ENCODE measurements at places on chromosomes 1 and 21.

GRCh38 chr1:201989354-201990128 lies 7.1 kb downstream of the RNPEP start:
- no peak for DNase-seq

DNA sequence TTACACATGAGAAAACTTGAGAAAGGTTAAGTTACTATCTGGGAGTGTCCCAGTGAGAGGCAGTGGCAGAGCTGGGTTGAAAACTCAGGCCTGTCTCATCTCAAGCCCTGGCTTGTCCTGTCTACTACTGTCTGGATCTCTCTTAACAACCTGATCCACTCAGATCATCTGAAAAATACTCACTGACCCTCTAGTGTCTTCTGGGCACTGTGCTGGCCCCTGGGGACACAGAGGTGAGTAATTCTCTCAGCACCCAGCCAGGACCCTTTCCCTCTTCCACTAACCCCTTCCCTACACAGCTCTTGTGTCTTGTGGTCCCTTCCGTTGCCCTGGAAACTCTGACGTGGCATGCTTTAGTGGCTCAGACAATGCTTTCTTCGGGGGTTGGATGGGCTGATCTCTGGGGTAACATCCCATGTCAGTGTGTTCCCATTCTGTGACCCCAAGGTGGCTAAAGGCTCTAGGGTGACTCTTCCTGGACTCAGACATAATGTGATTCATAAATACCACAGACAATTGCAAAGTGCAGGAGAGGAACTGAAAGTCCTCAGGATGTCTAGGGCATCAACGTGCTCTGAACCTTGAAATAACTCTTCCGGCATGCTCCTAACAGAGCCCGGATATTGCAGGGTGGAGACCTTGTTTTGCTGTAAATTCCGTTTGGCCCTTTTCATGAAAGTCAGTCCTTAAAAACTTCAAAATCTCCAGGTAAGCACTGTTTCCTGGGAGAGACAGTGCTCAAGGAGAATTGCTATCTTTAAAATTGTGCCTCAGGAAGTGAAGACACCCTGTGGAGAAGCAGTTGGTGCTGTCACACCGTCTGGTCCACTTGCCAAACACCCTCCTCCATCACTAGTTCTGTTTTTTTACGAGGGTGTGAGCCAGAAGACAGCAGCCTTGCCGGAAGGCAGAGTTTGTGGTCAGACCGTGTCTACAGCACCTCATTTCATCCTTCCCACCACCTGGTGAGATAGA lies 4.0 kb downstream of the SHISAL2A start:
- peak; percentile 91 for DNase-seq

- DNase-seq = no peak
These were observed 74.7 kb upstream of the RGL1 start for GRCh38 chr1:183730107-183730724.

GRCh38 chr1:40315239-40315794 lies 1.8 kb downstream of the COL9A2 start:
- peak; percentile 83 for DNase-seq

GRCh38 chr1:13663969-13664368 lies 36.0 kb upstream of the PRDM2 start:
- no peak for DNase-seq

DNA sequence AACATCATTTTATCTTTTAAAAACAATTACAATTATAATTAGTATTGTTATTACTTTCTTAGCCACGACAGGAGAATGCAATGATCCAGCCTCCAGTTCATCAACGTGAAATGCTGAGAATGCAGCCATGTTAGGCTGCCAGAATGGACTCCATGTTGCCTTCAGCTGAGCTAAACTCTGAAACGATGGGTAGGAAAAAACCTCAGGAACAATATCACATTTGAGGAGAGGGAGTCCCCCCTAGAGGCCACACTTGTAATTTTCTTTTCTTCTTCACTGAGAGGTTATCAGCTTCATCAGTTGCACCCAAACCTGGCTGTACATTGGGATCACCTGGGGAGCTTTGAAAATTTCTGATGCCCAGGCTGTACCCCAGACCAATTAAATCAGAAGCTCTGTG lies 34.6 kb upstream of the DNAH14 start:
- DNase-seq = peak; percentile 60

- no peak for DNase-seq
These were observed 41.9 kb downstream of the CHML start for GRCh38 chr1:241598249-241598648.

DNA sequence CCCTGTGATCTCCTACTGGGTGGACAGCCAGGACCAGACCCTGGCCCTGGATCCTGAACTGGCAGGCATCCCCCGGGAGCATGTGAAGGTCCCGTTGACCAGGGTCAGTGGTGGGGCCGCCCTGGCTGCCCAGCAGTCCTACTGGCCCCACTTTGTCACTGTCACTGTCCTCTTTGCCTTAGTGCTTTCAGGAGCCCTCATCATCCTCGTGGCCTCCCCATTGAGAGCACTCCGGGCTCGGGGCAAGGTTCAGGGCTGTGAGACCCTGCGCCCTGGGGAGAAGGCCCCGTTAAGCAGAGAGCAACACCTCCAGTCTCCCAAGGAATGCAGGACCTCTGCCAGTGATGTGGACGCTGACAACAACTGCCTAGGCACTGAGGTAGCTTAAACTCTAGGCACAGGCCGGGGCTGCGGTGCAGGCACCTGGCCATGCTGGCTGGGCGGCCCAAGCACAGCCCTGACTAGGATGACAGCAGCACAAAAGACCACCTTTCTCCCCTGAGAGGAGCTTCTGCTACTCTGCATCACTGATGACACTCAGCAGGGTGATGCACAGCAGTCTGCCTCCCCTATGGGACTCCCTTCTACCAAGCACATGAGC lies 17.2 kb upstream of the SLC25A44 start:
- no peak for DNase-seq

GRCh38 chr1:180785887-180786286 lies 126.8 kb upstream of the KIAA1614 start:
- DNase-seq = no peak

DNA sequence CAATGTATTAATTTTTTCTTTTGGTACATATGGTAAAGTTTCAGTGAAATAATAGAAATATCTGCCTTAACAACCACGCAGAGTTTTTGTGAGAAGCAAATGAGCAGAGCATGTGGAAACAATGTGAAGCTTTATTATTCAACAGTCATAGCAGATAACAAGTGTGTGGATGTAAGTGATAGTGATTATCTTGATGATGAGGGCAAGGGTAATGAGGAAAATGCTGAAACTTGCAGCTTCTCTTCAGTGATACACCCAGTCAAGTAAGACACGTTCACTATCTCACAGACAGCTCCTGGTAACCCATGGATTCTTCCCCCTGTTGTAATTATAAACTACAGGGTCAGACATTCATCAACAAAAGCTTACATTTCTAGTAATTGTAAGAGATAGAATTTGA lies 14.6 kb upstream of the OR2L5 start:
- no peak for DNase-seq

GRCh38 chr1:27010226-27010994 lies 2.2 kb downstream of the TENT5B start:
- no peak for DNase-seq

- DNase-seq = no peak
These were observed 125.6 kb upstream of the ADAR start for GRCh38 chr1:154733621-154734020.

DNA sequence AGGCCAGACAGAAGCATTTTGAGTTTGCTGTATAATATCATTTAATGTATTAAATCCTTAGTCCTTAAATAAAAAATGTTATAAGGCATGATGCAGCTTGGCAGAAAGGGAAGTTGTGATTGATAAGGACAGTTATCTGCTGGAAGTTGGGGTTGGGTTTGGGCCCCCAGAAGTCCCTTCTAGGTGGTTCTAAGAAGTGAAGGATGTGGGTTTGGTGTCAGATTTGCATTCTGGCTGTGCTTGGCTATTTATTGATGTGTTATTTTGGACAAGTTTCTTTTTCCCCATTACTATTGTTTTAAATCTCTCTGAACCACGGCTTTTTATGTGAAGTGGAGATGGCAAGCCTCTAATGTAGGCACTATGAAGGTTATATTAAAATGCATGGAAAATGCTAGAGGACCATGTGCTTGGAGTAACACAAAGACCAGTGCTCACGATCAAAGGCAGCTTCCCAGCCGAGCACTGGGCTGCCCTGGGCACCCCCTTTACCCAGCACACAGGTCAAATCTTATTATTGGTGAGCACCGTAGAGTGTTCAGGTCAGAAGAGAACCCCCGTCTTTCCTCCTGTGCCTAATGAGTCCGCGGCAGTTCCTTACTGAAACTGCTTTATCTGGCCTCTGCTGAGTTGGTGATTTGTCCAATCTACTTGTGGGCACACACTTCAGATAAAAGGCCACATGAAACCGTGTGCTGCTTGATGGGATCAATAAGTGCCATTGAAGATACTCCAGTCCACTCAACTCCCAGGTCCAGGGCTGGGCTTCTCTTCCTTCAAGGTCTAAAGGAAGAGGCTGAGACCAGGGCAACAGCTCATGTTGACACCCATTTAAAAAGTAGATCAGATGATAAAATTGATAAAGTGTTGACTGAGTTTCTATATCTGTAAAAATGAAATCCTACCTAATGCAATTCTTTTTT lies 212.0 kb downstream of the PRDM2 start:
- no peak for DNase-seq

DNA sequence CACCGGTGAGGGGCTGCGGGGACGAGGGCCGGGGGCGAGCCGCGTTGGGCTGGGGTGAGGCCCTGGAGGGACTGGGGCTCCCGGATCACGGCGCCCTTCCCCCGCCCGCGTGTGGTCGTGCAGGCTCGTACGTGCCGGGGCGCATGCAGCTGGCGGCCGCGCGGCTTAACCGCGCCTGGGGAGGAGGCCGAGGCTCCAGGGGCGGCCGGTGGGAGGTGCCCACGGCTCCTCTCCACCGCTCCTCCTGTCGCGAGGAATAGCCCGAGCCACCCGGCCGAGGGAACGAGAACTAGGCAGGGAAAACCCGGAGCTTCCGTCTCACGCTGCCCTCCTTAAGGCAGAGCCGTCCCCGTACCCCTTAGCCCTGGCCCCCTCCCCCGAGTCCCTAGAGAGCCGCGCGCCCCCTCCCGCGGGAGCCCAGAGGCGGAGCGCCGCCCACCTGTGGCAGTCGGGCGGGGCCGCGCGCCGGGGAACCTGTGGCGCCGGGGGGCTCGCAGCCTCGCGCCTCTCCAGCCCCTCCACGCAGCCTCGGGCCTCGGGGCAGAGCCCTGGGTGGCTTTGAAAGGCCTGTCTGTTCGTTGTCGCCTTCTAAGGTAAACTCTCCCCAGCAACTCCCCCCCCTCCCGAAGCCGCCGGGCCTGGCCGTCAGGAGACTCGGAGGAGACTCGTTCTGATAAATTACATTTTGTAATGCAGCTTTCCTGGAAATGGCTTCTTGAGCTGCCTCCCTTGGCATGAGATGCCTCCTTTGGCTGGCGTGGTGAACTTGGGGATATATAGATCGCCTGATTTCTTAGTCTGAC lies 746 bp downstream of the AK4 start:
- peak; percentile 24 for DNase-seq

- peak; percentile 53 for DNase-seq
These were observed 75.0 kb downstream of the RWDD3 start for GRCh38 chr1:95309031-95309471.

DNA sequence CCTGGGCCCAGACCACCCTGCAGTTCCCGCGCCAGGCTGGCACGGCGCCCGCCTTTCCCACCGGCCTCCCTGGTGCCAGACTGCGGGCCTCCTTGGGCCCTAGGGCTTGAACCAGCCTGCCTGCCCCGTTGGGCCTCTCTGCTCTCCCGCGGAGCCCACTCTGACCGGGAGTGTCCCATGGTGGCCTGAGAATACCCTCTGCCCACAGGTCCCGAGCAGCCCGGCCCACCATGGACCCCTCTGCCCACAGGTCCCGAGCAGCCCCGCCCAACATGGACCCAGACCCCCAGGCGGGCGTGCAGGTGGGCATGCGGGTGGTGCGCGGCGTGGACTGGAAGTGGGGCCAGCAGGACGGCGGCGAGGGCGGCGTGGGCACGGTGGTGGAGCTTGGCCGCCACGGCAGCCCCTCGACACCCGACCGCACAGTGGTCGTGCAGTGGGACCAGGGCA lies 7.9 kb downstream of the MIB2 start:
- no peak for DNase-seq

- DNase-seq = no peak
These were observed 222.0 kb downstream of the SETD4 start for GRCh38 chr21:35838350-35838749.
